ENCODE measurements at places on chromosomes 11 and 22.

DNA sequence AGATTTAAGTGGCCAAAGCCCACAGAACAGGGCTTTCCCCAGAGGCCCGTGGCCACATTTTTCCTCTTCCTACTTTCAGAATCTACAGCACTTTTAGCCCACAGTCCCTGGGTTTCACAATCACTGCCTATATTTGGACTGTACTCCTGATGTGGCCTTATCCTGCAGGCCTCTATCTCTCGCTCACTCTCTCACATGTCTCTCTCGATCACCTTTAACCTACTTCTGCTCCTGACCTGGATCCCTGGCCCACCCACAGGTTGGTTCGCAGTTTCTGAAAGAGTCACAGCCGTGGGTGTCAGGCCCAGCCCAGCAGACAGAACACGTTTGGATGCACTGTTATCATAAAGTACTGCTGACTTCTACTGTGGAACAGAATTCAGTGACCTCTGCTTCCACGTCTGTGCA lies 55.5 kb downstream of the LARGE1 start:
- no peak for DNase-seq

- no peak for DNase-seq
Measured at GRCh38 chr22:46731246-46732040, 6.6 kb downstream of the CERK start.

- DNase-seq = no peak
Measured at GRCh38 chr22:36201630-36202319, at the start of gene APOL4. APOL4 (minus strand) TSS chr22:36201809; CDS start chr22:36201734, 75 bp downstream.

- DNase-seq = no peak
Measured at GRCh38 chr11:26930518-26931247, 63.2 kb upstream of the FIBIN start.

GRCh38 chr11:95242091-95242844 lies 11.3 kb upstream of the SESN3 start:
- DNase-seq = no peak

DNA sequence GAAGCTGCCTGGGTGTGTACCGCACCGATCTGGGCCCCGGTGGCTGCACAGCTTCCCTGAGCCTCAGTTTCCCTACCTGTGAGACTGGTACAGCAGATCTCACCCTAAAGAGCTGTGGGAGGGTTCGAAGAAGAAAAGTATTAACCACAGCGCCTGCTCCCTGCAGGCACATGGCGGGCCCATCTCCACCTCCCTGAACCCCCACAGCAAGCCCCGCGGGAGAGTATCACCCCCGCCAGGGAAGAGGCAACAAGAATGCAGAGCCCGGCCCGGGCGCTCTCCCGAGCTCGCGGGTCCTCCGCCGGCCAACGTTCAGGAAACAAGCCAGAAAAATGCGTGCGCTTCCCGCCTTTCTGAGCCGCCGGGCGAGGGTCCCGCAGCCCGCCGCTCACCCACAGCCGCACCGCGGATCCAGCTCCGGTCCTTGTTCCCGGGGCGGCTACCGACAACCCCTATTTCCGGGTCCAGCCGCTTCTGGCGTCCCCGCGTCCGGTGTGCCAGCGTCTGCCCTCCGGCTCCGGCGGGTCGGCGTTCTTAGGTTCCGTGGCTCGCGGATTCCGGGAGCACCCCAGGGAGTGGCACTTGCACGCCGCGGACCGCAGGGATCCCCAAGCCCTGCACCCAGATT lies at the start of gene TOP3B:
Gene TOP3B (minus strand): TSS at position 450 of the 628 bp plus-strand sequence. CDS start 7,078 bp downstream, outside the sequence.
- DNase-seq = no peak

GRCh38 chr11:107691000-107691750 lies 20.7 kb downstream of the SLN start:
- DNase-seq = peak; percentile 35

- no peak for DNase-seq
Measured at GRCh38 chr11:17477361-17477760, 716 bp upstream of the ABCC8 start.

DNA sequence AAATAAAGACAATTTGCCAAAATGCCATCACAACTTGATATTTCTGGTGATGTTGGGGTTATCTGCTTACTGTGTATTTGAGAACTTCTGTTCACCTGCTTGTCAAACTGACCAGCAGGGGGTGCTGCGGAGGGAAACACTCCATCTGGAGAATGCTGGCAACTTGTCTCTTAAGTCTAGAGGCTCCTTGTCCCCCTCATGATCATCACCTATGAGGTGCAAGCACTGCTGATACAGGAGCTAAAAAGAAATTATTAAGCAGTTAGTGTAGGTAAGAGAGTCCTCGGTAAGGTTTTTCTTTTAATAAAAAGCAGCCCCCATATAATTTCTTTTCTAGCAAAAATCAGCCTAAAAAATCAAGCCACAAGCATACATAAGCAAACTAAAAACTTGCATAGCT lies 32.7 kb upstream of the GLYATL1B start:
- no peak for DNase-seq

GRCh38 chr11:92939305-92939704 lies 30.1 kb upstream of the MTNR1B start:
- no peak for DNase-seq

- no peak for DNase-seq
Measured at GRCh38 chr22:29205594-29206371, at the start of gene EMID1. EMID1 (plus strand) TSS chr22:29205896; CDS start chr22:29206039, 143 bp downstream.

DNA sequence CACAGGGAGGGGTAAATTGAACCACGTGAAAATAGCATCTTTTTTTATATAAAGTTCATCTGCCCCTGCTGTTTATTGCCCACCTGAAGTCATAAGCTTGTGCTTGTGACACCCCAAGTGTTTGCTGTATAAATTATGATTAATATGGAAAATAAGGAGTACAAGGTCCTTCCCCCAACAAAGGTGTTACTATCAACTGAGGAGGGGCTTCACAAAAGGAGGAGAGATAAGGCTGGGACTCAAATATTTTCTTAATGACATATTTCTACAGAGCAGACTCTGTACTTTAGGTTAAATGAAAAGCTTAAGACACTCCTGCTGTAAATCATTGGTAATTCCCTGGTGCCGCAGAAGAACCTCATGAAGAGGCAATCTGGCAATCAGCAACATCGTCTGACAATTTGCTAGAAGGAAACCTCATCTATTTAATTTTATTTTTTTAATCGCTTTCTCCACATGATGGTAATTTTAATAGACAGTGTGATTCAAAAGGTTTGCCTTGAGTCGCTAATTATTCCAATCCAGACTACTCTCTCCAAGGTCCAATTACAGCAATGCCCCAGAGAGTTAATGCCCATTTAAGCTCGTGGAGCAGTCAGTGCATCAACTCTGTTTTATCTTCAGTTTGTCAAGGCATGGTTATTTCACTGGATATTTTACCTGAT lies 1432.4 kb downstream of the FAM181B start:
- no peak for DNase-seq

Measured in LNCaP clone FGC (cell line).